ENCODE measurements at places on chromosomes 6 and 20. TPM values are rescaled to one million over a fixed set of nuclear protein-coding genes. Genes with fewer than 3 reads are reported as not detected.

SLCO4A1 gene
- 0.58 TPM for polyA plus RNA-seq

GLP1R gene
- 0.80 TPM for polyA plus RNA-seq

FILIP1 gene
- polyA plus RNA-seq: 26.0 TPM

OR11A1 gene
- polyA plus RNA-seq: 0.06 TPM

EGFL8 gene
- polyA plus RNA-seq: 21.4 TPM

BPIFB1 gene
- polyA plus RNA-seq: not detected

MTG2 gene
- polyA plus RNA-seq: 31.0 TPM

GRCh38 chr6:35042031-35042815 is 98.9 kb downstream of the TCP11 start:
- DNase-seq: no peak

GRCh38 chr20:47061549-47061948 is 166.9 kb downstream of the EYA2 start:
- no peak for DNase-seq

DNA sequence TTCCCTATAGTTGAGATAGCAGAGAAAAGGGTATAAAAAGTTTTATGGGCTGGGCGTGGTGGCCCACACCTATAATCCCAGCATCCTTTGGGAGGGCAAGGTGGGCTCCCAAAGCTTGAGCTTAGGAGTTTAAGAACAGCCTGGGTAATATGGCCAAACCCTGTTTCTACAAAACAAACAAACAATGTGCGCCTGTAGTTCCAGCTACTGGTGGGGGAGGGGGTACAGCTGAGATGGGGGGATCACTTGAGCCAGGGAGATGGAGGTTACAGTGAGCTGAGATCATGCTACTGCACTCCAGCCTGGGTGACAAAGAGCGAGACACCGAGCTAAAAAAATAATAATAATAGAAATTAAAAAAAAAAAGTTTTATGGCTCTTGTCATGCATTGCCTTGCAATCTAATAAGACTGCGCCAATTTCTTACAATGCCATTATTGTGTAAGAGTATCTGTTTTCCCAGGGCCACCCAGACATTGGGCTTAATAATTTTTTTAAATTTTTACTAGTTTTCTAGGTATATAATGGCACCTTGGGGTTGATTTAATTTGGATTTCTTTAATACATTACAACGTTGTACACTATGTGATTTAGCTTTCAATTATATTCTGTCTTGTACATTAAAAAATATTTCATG is 3.9 kb downstream of the ACSS2 start:
- DNase-seq: no peak

DNA sequence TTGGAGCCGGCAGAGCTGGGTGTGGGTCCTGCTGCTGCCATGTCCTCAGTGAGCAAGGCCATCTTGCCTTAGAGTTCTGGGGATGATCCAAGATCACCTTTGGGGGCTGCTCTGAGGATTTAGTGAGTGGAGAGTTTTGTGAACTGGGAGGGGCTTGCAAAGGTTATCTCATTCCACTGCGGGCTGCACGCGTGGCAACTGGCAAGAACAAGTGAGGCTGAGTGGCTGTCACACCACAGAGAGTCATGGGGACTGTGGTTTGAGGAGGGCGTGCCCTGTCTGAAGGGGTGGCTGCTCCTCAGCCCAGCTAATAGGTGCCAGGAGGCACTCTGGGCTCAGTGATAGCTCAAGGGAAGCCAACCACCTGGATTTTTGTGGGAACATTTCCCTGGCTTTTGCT is 37.6 kb downstream of the TTLL9 start:
- DNase-seq: no peak

DNA sequence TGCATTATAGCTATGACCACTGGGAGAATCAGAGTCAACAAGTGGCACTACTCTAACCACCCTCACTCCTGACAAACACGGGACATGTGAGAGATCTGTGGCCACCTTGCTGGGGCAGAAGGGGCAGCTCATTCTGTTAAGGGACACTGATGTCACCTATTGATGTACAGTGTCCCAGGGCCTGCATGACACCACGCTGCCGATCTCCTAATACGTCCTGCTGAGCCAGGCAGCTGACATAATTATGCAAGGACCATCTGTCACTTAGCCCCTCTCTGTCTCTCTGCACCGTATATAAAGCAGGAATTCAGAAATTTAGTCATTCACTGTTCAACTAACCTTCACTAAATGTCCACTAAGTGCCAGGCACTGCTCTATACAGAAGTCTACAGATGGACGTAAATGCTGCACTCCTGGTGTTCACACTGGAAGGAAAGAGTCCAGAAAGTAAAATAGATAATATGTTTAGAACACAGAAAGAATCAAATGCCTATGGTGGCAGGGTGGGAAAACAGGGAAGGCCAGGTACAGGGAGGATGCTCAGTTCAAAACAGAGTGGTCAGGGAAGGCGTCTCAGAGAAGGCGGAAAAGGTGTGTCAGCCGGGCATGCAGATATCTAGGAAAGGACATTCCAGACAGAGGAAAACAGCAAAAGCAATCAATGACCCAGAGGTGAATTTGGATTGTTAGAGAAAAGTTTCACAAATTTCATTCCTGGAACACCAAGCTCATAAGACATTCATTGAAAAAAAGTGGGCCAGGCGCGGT is 173.8 kb downstream of the ZNF217 start:
- DNase-seq: no peak

DNA sequence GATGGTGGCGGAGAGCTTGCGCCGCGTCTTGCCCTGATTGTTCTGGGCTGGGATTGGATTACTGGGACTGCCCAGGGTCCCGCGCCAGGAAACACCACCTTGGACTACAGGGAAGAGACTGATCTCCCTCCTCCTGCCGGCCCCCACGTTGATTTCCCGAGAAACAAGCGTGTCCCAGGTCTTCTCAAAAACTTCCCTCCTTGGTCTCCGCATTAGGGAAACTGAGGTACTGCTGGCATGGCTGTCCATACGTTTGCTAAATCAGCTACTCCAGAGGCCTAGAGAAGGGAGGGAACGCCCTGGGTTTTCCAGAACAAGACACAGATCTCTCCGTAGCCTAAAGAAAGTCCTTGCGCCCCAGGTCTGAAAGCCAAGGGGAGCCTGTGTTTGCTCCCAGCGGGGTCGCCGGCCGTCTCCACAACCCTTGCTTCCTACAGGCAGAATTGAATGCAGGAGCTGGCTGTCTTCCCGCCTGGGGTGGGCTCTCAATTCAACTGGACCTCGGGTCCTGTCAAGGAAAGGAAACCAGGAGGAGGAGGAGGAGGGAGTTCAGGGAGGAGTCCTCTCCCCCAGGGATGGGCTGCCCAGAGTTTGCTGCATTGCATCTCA is 29.2 kb downstream of the TFAP2A start:
- no peak for DNase-seq

DNA sequence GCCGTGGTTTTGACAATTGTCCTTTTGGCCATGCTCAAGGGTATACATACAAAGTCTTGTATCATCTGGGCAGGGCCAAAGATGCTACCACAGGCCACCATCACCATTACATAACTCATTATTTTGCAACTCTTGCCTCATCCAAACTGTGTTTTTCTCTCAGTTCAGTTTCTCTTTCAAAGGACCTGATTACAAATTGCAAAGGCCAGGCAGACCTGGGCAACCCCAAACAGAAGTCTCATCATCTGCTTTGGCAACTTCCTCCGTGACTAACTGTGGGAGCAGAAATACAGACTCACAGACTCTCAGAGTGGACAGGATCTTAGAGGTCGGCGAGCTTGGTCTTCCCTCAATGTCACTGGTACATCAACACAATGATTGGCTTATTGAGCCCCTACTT is 117.8 kb upstream of the NEDD9 start:
- no peak for DNase-seq

DNA sequence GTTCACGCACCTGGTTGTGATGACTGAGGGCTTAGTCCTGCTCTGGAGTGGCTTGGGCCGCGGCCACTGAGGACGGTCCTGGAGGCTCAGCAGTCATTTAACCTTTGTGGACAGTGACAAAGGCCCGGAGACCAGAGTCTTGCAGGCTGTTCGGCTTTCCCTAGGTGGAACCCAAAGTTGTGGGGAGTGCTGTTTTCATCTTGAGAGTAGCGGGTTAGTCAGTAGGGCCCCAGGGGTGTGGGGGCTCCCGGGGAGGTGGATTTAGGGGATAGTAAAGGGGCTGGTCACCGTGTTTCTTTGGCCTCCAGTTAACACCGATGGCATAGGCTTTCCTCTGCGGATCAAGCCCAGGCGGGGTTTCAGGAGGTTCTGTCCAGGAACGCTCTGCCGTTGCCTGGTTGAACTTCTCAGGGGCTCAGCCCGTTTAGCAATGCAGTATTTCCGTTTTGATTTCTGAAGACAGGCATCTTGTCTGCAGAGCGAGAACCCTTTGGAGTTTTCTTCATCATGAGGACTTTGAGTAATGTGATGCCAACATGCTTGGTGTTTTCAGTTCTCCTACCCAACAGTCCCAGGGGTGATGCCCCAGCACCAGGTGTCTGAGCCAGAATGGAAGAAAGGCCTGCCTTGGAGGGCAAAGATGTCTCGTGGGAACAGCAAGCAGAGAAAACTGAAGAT is 31.8 kb downstream of the ZNF831 start:
- no peak for DNase-seq

GRCh38 chr6:52221302-52221701 is 23.0 kb downstream of the IL17F start:
- no peak for DNase-seq

- DNase-seq: no peak
Observed at GRCh38 chr6:79463621-79464050, 73.6 kb downstream of the LCA5 start.

GRCh38 chr6:18031680-18032256 is 44.3 kb upstream of the KIF13A start:
- DNase-seq: no peak

DNA sequence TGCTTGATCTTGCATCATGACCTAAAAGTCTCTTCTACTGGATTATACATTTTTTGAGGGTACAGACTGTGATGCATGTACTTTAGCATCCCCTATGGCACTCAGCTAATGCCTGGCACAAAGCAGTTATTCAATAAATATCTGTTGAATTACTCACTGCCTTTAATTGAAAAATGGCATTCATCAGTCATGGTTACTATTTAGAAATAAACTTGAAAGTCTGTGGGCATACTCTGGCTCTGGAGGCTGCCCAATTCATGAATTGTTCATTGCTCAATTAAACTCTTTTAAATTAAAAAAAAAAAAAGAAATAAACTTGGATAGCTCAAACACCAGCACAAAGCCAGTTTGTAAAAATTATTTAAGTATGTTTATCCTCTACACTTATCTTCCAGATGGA is 40.0 kb downstream of the HEBP2 start:
- no peak for DNase-seq

DNA sequence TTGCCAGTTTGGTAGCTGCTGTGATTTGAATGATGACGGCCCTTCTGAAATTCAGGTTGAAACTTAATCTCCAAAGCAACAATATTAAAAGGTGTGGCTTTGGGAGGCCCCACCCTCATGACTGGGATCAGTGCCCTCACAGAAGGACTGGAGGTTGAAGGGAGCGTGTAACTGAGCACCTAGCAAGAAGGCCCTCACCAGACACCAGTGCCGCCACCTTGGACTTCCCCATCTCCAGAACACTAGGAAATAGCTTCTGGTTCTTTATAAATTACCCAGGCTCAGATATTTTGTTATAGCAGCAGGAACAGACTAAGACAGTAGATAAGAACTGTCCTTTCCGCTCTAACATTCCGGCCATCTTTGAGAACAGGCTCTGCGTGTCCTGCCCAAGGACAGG is 243.1 kb downstream of the DLL1 start:
- no peak for DNase-seq

- no peak for DNase-seq
Observed at GRCh38 chr20:61082720-61083119, 169.3 kb upstream of the CDH4 start.

GRCh38 chr6:167660944-167661551 is 165.7 kb upstream of the AFDN start:
- DNase-seq: no peak

DNA sequence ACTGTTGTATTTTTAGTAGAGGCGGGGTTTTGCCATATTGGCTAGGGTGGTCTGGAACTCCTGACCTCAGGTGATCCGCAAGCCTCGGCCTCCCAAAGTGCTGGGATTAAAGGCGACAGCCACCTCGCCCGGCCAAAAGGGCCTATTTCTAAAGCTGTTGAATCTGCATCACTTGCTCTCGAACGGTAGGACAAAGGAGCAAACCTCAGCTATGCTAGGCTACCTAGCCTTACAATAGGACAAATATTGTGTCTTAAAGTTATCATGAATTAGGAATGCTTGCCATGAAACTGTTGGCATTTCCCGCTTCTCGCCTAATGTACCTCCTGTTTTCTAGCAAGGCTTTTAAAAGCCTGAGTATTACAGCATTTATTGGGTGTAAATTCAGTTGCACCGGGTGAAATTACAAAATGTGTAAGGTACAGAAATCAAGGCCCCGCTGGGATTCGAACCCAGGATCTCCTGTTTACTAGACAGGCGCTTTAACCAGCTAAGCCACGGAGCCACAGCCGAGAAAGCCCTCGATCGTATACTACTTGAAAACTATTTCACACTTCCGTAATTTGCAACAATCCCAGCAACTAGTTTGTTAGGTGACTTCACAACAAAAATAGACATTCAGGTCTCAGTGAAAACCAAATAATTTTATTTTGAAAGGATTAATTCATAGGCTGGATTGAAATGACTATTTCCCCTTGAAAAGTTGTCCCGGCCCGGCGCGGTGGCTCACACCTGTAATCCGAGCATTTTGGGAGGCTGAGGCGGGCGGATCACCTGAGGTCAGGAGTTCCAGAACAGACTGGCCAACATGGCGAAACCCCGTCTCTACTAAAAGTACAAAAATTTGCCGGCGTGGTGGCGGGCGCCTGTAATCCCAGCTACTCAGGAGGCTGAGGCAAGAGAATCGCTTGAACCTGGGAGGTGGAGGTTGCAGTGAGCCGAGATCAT is 211.6 kb upstream of the ZNF184 start:
- DNase-seq: peak; percentile 35

Data from left lung (tissue), 14 donors.